ENCODE measurements at places on chromosomes 16 and 17.

DNA sequence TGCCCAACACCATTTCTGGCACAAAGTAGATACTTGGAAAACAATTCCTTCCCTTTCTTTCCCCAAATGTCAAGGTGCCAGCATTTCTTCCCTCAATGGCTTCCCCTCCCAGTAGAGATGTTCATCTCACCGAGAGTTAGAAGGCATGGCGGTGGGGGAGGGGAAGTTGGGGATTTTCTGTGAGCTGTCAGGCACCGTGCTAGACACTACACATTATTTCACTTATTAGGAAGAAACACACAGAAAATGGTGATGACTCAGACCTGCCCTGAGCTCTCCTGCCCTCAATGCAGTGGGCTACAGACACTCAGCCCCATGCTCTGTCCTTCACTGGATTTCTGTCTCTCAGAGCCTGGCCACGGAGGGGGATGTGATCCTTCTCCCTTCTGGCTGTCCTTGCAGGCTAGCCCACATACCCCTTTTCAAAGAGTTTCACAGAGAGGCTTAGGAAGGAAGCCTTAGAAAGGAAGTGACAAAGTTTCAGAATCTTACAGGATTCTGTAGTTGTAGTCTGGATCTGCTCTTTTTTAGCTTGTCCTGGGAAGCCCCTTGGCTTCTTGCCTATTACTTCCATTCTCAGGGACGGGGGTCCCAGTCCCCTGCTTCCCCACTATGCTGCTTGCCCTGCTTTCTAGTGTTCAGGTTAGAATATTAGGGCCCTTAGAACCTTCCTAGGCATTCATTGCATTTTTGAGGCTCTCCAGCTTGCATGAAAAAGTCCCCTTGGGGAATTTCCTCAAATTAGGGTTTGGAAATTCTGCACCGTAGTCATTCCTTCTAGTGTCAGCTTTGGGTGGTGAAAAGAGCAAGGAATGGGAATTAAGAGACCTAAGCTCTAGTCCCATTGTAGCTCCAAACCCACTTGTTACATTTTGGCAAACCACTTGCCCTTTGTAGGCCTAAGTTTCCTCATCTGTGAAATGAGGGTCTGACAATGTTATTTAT is 12.2 kb upstream of the CCL5 start:
- no peak for DNase-seq

DNA sequence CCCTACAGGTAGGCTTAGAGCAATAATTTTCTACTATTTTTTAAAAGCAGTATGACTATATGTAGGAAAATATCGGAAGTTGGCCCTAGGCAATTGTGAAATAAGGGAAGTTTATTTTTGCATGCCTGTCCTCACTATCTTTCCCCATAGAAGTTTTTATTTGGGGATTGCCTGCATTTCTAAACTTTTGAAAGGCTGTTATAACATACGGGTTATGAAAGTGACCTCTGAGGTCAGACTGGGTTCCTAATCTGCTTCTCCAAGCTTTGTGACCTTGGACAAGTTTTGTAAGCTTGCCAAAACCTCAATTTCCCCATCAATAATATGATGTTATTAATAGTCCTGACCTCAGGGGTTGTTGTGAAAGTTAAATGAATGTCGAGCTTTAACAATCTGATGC is 67.1 kb downstream of the ARHGAP44 start:
- no peak for DNase-seq

- DNase-seq = no peak
Measured at GRCh38 chr16:83842291-83842690, 34.5 kb downstream of the HSBP1 start.

DNA sequence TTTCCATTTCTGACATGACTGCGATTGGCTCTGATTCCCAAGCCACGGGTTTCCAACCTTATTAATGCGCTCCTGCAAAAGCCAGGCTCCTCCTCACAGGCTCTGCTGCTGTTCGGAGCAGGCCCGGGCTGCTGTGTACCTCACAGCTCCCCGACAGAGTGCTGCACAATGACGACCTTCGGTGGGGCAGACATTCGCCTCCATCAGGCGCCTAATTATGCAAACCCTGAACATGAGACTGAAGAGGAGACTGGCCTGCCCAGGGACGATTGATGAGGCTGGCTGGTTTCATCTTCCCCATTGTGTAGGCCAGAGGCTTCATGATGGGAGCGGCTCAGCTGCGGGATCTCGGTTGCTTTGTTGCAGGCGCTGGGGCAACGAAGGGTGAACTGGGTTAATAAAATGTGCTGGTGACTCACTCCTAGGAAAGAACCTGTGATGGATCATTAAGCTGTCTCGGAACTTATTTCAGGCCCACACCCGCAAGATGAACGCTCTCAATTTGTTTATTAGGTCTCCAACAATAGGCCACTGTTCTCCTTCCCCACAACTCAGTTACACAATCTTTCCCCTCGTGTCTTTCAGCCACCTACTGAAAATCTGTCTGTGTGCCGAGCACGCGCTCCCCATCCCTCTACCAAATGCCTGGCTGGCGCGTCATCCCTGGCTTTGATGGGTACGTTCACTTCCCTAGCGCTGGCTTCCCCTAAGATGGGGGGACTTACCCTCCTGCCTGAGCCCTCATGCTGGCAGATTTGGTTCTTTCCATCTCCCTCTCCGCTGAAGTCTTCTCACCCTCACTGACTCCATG is 27.2 kb upstream of the TOB1 start:
- DNase-seq = peak; percentile 53

GRCh38 chr16:85959686-85960085 is 60.7 kb downstream of the IRF8 start:
- DNase-seq = peak; percentile 81

- DNase-seq = peak; percentile 24
Measured at GRCh38 chr16:21611198-21611555, 11.8 kb downstream of the METTL9 start.

GRCh38 chr16:29030086-29030840 is 45.4 kb downstream of the LAT start:
- no peak for DNase-seq

DNA sequence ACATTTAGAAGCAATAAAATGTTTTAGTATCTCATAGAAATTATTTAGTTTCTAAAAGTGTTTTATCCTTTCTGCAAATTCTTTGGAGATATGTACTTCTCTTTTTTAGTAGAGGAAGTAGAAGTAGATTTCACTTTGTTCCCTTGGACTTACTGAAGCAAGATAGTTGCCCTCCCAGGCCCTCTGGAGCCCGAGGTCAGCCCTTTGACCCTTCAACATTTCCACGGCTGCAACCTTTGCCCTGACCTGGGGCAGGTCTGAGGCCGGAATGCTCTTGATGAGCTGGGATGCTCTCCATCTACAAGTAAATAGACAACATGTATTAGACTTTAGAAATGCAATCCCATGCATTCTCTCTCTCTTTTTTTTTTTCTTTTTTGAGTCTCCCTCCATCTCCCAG is 167.5 kb downstream of the CDK5R1 start:
- DNase-seq = no peak

DNA sequence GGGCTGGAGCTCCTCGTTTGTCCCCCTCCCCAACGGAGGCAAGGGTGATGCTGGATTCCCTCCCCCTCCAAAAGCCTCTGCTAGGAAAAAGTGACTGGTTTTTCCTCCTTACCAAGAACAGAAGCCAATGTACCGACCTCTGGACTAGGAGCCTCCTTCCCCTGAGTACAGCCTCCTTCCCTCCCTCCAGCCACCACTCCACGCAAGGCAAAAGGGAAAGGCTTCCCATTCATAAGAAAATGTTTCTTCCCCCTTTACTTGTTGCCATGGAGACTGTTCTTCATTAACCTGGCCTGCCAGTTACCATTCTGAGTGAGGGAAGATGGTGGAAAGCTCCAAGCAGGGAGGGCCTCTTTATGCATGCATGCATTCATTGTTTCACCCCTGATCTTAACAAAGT is 4.3 kb upstream of the PIMREG start:
- peak; percentile 59 for DNase-seq

- no peak for DNase-seq
Measured at GRCh38 chr17:32551186-32551955, 64.6 kb downstream of the CDK5R1 start.

- peak; percentile 52 for DNase-seq
Measured at GRCh38 chr17:40541873-40542557, 23.3 kb downstream of the CCR7 start.

- no peak for DNase-seq
Measured at GRCh38 chr16:47311738-47312505, 148.9 kb downstream of the ITFG1 start.

DNA sequence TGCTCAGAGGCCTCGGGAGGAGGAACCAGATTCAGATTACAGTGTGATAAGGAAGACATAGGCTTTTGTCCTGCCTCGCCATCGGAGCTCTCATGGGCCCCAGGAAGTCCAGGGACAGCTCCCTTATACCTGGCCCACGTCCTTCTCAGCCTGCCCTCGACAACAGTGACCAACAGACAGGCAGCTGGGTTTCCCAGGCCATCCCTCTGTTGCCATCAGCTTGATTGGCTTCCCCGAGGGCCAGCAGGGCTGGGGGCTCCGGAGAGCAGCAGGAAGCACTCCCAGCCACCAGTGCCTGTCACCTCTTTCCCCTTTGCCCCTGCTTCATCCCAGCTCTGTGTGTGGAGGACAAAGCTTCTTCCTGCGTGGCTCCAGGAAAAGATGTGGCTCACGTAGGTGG is 17.6 kb downstream of the CD300A start:
- DNase-seq = no peak

DNA sequence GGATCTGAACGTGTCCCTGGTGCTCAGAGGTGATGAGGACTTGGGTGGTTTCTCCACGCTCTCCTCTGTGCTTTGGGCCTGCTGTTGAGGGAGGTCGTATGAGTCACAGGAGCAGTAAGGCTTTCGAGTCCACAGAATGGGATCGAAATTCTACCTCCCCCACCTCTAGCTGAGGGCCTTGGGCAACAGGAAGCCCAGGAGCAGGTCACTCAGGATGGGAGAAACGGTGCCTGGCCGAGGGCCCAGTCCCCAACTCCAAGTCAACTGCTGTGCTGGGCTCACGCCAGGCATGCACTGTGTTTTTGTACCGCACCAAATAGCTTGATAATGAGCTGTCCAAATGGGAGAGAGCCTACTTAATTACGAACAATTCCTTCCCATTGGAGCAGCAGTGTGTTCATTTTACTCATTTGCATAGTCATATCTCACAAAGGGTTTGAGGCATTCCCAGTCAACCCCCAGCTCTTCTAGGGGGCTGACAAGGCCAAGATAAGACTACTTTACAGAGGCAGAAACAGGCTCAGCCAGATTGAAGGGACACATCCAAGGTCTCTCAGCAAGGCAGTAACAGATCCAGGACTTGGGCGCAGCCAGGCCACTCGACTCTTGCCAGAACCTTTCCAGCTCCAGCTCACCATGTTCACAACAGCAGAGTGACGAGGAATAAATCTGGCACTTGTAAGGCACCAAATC is 53.6 kb downstream of the WNT3 start:
- DNase-seq = no peak

- no peak for DNase-seq
Measured at GRCh38 chr16:15671530-15672117, 21.6 kb downstream of the NDE1 start.

GRCh38 chr16:30904114-30904780 is 7.8 kb downstream of the CTF1 start:
- DNase-seq = no peak

GRCh38 chr17:36641877-36642845 is 40.8 kb downstream of the MRM1 start:
- peak; percentile 34 for DNase-seq

GRCh38 chr16:66490774-66491715 is 58.9 kb downstream of the TK2 start:
- no peak for DNase-seq

Measured in large intestine (tissue), 12 donors.